NCI-H1436 treated with DMSO at 0.1 percent for 48 hours (cell line): ENCODE measurements at places on chromosomes 5 and 9.

DNA sequence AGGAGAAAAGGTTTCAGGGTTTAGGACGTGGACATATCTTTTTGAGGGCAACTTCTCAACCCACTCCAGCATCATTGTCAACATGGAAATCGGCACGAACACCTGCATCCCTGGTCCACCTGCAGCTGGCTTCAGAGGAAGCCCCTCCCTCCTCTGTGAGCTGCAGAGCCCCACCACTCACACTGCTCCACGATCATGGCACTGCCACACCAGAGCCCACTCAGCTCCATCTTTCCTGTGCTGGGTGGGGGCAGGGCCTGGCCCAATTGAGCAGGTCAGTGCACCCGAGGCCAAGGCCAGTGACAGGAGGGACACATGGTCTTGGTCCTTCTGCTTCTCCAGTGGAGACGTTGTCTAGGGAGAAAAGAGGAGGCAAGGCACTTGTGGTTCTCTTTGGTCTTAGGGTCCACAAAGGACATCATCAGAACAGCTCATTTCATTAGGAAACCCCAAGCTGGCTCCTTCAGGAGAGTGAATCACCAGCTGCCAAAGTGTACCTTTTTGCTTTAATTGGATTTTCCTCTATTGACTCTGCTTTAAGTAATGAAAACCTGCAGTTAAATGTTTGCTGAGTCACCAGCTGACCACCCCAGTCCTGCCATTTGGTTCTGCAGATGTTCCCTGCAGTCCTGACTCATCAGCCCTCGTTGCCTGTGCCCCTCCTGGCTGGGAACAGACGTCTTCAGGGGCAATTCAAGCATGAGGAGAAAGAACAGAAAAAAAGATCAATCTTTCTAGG, 56.2 kb downstream of the UBE2QL1 start:
- no peak for DNase-seq

- no peak for DNase-seq
These were observed 85.2 kb downstream of the MUSK start for GRCh38 chr9:110753731-110754231.

- no peak for DNase-seq
These were observed 83.8 kb upstream of the RASA1 start for GRCh38 chr5:87183896-87184295.

- DNase-seq: no peak
These were observed 26.5 kb downstream of the CD74 start for GRCh38 chr5:150386024-150386855.
